Gastroesophageal sphincter (tissue), 4 donors: ENCODE measurements at places on chromosomes 7 and 10.

DNA sequence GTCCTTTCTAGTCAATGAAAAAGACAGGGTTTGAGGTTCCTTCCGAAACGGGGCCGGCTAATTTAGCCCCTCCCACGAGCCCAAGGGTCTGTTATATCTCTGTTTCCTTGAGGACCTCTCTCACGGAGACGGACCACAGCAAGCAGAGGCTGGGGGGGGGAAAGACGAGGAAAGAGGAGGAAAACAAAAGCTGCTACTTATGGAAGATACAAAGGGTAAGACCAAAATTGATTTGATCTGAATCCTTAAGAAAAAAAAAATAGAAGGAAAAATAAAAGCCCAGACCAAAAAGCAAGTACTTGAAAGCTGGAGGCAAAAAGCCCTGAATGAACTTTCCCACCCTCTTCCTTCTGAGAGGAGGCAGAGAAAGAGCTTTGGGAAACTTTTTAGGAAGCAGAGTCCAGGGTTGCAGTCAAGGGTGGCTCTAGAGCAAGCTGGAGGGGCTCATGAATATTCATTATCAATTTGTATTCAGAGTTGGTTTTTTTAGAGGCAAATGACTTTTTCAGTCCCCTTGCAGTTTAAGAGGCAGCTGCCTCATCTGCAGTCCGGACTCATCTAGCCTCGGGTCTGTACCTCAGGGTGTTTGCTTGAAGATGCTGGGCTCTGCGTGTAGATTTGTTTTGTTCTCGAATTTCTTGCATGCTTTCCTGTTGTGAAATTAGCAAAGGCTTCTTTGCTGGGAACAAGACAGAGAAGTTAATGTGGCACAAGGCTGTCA lies at the start of gene ENTPD1:
TSS of gene ENTPD1 (plus strand) at position 123 of the 721 bp plus-strand sequence. CDS start at position 200, 77 bp downstream.
- H3K4me1 ChIP-seq = peaks cover 15% of the 10 kb centered on the region
- no peaks in the 10 kb centered on the region for H3K27me3 ChIP-seq
- no peaks in the 10 kb centered on the region for H3K36me3 ChIP-seq

DNA sequence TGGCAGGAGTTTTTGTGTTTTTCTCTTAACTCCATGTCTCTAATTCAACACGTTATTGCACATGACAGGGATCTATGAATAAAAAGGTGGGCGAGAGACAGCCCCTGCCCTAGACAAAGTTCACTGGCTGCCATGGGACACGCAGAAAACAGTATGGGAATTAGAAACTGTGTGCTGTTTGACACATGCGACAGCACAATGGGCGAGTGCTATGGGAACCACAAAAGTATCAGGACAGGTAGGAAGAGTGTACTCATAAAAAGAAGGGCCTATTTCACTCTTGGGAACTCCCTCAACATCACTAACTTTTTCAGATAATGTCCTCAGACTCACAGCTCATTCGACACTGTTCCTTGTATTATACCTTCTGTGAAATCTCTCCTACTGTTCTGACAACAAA lies 45.7 kb downstream of the MINDY3 start:
- no peak overlapping the region for H3K4me3 ChIP-seq
- H3K27ac ChIP-seq = no peak overlapping the region
- H3K36me3 ChIP-seq = peaks cover 19% of the 10 kb centered on the region

- no peak overlapping the region for H3K4me3 ChIP-seq
- no peaks in the 10 kb centered on the region for H3K36me3 ChIP-seq
- ATAC-seq = no peak
- H3K27me3 ChIP-seq = no peaks in the 10 kb centered on the region
- no peak overlapping the region for H3K27ac ChIP-seq
- no peaks in the 10 kb centered on the region for H3K4me1 ChIP-seq
Measured at GRCh38 chr7:111633878-111634277, 71.6 kb upstream of the IMMP2L start.

- H3K27ac ChIP-seq = peak overlapping the region; percentile 10
- no peaks in the 10 kb centered on the region for H3K4me1 ChIP-seq
- no peak overlapping the region for H3K4me3 ChIP-seq
- no peaks in the 10 kb centered on the region for H3K36me3 ChIP-seq
Measured at GRCh38 chr7:823649-824048, 8.6 kb upstream of the SUN1 start.
